Fibroblast of lung (primary cell): ENCODE measurements at places on chromosomes 16 and 17.

GRCh38 chr17:82876602-82877379 is 37.0 kb upstream of the ZNF750 start:
- peak; percentile 70 for DNase-seq

- peak; percentile 81 for DNase-seq
Observed at GRCh38 chr17:72466199-72466598, 345.4 kb downstream of the SOX9 start.

DNA sequence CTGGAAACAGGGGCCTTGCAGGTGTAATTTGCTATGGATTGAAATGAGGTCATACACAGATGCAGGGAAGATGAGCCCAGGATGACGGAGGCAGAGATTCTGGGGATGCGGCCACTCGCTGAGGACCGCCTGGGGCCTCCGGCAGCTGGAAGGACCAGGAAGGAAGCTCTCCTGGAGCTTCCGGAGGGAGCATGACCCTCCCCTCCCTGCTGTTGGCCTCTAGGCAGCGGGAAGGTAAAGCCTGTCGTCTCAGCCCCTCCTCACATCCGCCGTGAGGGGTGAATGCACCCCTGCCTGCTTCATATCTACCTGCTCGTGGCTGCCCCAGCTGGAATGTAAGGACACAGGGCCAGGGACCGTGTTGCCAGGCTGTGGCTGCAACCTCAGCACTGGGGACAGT is 29.1 kb upstream of the ZNF469 start:
- no peak for DNase-seq

- no peak for DNase-seq
Observed at GRCh38 chr17:59619035-59619297, 729 bp upstream of the CLTC start.

GRCh38 chr17:74430706-74431567 is 951 bp upstream of the GPRC5C start:
- peak; percentile 86 for DNase-seq

DNA sequence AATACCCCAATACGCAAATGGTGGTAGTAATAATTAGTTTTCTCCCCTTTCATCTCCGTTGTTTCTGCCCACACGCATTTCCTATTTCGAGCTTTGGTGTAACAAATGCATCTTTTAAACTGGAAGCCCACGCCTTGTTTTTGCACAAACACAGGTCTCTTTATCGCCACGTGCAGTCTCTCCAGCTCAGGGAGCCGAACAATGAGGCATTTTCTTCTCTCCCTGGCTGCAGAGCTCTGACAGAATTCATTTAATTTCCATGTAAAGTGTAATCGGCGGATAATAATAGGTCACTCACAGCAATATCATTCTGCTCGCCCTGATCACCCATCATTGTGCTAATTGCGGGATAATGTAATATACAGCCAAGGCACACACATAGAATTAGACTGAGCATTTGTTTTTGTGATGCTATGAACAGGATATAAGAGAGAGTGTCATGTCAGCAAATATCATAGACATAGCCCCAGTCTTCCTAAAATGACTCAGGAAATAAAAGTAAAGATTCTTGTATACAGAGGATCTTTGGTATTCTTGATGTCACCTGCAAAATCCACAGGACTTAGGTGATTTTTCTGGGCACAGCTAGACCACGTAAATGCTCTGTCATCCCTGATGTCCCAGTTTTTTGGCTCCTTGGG is 452.6 kb upstream of the CDH11 start:
- DNase-seq, result no peak

- DNase-seq, result no peak
Observed at GRCh38 chr16:53482123-53482522, 20.9 kb downstream of the AKTIP start.

GRCh38 chr17:40027614-40028012 is 12.4 kb downstream of the CSF3 start:
- DNase-seq, result no peak

DNA sequence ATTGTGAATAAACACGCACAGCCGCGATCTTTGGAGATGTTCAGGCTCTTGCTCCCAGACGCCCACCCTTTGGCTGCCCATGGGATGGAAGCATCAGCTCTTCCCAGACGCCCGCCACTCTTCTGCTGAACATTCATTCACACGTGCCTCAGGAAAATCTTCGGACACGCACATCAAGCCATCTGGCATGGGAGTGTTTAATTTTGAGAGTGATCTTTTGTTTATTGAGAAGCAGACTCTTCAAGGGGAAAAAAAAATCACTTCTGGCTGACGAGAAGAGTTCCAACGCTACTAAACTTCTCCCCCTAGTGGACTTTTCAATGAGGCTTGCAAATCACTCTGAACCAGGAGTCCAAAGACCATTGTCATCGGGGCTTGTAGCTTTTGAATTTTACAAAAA is 62.0 kb upstream of the NUDT7 start:
- DNase-seq, result peak; percentile 73

- peak; percentile 34 for DNase-seq
Observed at GRCh38 chr17:64947152-64947551, 27.9 kb upstream of the LRRC37A3 start.

DNA sequence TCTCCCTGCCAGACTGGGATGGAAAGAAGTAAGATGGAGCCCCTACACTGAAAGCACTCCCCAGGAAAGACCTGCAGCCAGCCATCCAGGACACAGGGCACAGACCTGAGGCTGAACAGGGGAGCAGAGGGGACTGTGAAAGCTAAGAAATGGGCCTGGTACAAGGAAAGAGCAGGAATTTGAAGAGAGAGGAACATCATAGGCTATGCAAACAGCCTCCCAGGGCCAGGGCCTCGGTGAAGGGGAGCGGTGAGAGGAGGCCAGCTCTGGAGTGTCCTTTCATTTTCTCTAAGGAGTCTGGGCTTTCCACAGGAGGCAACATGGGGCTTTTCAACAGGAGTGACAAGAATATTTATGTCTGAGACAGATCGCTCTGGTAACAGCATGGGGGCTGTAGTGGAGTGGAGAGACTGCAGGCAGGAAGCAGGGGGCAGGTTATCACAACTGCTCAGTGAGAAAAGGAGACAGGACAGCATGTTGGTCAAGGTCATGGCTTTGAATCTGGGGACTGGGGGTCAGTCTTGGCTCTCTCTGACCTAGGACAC is 50.1 kb downstream of the TOM1L2 start:
- no peak for DNase-seq

- DNase-seq, result peak; percentile 30
Observed at GRCh38 chr16:25256695-25257469, 763 bp downstream of the ZKSCAN2 start.

DNA sequence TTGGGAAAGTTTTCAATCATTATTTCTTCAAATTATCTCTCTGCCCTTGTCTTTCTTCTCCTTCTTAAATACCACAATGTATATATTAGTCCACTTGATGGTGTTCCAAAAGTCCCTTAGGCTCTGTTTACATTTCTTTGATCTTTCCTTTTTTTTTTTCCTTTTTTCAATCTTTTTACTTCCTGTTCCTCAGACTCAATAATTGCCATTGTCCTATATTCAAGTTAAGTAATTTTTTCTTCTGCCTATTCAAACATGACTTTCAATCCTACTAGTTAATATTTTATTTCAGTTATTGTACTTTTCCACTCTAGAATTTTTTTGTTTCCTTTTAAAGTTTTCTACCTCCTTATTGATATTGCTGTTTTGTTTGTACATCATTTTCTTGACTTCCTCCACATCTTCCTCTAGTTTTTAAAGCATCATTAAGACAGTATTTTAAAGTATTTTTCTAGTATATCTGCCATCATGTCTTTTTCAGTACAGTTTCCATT is 15.8 kb upstream of the UQCRC2 start:
- DNase-seq, result no peak

DNA sequence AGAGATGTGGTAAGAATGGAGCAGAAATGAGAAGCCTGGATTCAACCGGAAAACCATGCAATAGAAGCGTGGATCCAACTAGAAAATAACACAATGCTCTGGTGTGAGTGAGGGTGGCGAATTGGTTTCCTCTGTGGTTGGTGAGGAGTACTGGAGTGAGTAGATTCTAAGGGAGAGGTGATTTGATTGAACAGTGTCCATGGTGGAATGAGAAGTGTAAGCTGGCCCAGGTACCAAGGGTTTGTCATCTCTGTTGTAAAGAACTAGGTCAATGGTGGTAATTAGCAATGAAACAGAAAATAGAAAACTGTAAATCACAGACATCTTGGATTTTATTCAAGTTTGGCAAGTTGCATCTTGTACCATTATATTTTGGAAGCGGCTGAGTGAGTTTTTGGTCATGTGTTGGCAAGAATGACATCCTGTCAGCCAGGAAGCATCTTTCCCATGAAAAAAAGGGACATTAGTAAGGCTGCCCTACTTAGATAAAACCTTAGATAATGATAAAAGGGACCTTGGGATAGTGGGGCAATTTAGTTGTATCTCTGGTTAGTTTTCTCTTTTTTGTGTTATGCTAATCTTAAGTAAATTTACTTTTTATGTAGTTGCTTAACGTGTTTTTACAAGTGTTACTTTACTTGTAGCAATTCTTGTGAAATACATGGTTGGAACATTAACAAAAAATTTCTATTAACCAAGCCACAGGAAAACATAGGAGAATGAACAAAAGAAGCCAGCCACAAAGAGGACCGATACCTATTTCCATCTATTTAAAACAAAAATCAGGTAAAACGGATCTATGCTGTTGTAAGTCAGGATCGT is 20.9 kb downstream of the HSD17B2 start:
- no peak for DNase-seq

GRCh38 chr16:65524997-65525396 is 403.1 kb upstream of the CDH11 start:
- DNase-seq, result peak; percentile 100

GRCh38 chr17:72359274-72359673 is 238.5 kb downstream of the SOX9 start:
- DNase-seq, result peak; percentile 49

DNA sequence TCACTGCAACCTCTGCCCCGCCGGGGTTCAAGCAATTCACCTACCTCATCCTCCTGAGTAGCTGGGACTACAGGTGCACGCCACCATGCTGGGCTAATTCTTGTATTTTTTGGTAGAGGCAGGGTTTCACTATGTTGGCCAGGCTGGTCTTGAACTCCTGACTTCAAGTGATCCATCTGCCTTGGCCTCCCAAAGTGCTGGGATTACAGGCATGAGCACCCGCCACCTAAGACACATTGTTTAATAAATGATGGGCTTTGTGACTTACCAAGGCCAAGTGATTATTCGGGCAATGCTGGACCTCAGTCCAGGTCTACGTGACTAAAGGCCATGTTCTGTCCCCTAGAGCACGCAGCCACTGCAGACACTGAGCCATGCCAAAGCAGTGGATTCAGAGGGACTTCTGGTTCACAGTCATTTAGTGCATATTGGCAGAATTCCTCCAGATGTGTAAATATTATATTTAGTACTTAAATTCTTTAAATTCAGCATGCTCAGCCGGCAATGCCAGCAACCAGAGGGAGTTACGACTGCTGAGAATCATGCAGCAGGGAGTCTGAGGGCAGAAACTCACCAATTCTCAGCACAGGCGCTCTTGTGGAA is 4.8 kb upstream of the ERCC4 start:
- no peak for DNase-seq

GRCh38 chr16:68972013-68972412 is 128.7 kb downstream of the TANGO6 start:
- DNase-seq, result no peak

- DNase-seq, result peak; percentile 40
Observed at GRCh38 chr17:66468241-66469087, 166.1 kb downstream of the PRKCA start.

DNA sequence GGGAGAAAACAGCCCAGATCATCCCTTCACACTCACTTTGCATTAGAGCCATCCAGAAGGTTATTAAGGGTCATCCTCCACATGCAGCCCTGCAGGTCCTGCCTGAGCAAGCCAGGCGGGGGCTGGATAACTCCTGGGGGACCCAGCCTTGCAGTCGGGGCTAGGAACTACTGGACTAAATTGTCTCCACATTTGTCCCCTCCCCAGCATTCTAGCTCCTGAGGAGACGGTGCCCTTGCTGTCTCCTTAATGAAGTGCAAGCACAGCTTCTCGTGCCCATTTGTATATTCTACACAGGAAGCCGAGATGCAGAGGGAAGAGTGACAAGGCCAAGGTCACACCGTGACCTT is 185.2 kb downstream of the C16orf95 start:
- no peak for DNase-seq

- no peak for DNase-seq
Observed at GRCh38 chr17:29045734-29046472, 3.0 kb downstream of the PIPOX start.

DNA sequence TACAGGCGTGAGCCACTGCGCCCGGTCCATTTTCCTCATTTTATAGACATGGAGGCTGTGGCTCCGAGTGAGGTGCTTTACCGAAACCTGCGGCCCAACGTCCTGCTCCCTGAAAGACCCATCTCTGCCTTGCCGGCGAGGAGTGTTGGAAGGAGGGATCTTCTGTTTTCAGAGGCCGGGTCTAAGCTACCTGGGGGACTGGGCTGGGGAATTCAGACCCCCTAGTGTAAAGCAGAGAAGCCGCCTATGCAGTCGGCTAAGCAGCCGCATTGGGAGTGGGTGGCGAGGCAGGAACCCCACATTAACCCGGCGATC is 16.3 kb downstream of the MEOX1 start:
- no peak for DNase-seq

- DNase-seq, result no peak
Observed at GRCh38 chr17:43880420-43880991, 26.8 kb downstream of the MPP2 start.

- DNase-seq, result no peak
Observed at GRCh38 chr16:46627746-46628145, 6.6 kb upstream of the SHCBP1 start.

DNA sequence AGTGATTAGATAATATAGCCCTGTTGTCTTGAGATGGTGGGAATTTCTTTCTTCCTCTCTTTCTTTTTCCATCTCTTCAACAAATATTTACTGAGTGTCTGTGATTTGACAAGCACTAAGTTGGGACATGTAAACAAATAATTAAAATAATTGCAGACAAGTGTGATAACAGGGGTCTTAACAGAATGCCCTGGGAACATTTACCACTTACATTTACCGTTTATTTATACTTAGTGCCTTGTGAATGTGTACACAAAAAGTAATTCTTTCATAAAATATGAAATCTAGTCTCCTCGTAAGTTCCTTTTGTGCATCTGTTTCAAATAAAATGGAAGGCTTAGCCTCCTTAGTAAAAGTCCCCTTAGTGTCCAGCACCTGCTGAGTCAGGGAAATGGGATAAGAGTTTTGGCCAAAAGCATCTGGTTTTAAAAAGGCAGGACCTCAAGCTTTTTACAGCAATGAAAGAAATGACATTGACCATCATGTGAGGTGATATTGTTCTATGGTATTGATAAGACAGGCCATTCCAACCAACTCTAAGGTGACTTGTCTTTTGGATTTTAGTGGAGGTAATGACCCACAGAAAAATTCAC is 188.2 kb downstream of the HS3ST3B1 start:
- DNase-seq, result no peak

- DNase-seq, result peak; percentile 62
Observed at GRCh38 chr17:8470447-8471047, 34.9 kb downstream of the NDEL1 start.
